ENCODE measurements at places on chromosomes 13 and 19.

GRCh38 chr13:51761643-51762350 is 42.2 kb downstream of the DHRS12 start:
- no peak for DNase-seq

DNA sequence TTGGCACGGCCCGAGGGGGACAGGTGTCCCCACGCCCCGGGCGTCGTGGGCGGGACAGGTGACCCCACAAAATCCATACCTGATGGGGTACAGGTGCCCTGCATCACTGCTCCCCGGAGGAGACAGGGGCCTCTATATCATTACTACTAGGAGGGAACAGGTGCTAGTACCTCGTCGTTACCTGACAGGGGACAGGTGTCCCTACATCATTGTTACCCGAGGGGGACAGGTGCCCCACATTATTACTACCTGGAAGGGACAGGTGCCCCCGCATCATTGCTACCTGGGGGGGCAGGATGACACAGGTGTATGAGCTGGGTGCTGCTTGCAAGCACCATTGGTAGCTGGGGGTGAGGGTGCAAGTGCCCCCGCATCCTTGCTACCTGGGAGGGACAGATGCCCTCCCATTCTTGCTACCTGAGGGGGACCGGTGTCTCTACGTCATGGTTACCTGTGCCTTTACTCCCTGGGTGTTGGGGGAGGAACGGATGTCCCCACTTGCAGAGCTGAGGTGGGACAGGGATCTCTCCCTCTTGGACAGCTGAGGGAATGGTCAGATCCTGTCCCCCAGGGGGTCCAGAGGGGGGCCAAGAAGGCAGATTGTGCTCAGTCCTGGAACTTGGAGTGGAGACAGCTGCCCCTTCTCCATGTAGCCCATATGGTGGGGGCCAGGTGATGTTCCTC is 620 bp downstream of the CRTC1 start:
- DNase-seq: no peak

- no peak for DNase-seq
Observed at GRCh38 chr19:30879225-30879624, 470.0 kb downstream of the TSHZ3 start.

DNA sequence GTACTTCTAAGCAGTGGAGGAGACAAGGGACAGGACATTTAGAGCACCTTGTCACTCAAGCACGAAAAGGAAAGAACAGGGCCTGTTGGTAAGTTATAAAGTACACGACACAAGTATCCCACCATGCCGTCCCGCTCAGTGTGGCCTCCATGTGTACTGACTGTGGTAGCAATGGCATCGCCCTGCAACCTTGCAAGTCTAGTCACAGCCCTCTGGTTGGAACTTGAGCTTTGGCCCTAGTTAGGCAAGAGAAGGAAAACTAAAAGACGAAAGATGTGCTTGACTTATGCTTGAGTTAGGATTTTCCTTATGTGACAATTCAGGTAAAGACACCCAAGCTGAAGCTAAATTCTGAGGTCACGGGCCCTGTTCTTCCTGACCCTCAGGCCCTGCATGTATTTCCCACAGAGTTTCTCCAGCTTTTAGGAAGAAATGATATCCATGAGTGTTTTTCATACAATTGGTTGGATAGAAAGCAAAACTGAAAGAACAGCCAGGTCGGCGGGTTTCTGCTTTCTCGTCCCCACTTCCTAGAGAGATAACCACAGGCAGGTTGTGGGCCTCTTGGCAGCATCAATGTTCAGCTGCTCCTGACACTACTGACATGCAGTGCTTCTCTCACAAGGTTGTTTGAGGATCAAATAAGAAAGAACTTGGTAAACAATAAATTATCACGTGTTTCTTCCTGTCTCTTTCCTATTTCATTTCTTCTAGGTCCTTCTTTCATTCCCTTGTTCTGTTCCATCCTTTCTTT is 216.2 kb downstream of the IRS2 start:
- DNase-seq: no peak

DNA sequence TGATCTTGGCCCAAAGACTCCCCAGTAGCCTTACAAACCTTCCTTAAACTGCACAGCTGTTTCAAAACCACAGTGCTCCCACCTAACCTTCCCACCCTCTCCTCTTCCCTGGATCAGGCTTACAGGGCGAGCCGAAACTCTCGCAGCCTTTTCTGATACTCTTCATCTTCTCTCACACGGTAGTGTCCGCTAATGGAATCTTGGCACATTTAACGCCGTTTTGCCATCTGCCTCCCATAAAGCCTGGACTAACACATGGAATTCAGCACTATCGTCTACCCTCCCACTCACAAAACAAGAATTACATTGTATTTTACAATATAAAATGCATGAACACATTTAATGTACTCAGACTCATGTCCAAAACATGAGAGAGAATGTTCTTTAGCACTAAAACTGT is 135.9 kb downstream of the RAP2A start:
- no peak for DNase-seq

GRCh38 chr13:102328909-102329308 is 72.9 kb downstream of the FGF14 start:
- DNase-seq: no peak

GRCh38 chr19:40355975-40356680 is 7.6 kb downstream of the PLD3 start:
- no peak for DNase-seq
